ENCODE measurements at places on chromosomes 12 and 14.

GRCh38 chr12:53101931-53102781 is 1.1 kb upstream of the SOAT2 start:
- DNase-seq: no peak

DNA sequence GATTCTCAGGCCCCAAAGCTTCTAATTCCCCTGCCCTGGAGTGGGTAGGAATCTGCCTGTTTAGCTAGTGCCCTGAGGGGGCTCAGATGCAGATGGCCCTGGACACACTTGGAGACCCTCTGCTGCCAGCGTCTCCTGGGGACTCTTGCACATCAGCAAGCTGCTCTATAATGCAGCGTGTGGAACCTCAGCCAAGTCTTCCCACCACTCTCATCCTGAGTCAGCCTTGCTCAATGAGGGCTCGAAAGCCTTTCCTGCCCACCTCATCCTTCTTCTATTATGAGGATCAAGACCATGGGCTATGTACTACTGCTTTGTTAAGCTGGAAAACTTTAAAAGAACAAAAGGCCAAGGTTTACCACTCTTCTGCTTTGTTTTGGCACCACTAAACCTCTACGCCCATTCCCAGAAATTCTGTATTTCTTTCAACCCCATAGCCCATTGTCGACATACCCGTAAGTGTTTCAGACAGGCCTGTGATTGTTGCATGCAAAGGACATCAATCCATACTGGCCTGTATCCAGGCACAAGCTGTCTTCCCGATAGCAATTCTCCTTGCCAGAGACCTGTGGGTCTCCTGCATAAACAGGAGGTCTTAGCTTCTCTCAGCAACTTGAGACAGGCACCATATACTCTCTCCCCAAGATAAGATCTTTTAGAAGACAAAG is 246.9 kb downstream of the DPF3 start:
- DNase-seq: no peak

DNA sequence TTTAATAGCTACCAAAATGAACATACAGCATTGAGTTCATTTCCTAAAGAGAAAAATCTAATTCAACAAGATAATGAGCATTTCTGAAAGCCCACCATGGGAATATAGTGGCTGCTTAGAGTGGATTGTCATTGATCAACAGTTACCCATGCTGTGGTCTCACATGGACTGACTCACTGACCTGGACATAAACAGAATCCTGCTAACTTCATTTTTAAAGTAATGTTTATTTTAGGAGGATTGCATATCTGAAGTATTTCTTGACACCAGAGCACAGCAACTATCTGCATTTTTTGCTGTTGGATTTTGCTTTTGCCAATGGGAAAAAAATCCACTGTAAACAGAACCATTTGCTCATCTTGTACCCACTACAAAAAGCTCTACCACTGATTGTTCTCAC is 71.7 kb downstream of the KCNC2 start:
- DNase-seq: no peak

- no peak for DNase-seq
These were observed 236.1 kb upstream of the PLEKHG7 start for GRCh38 chr12:92466391-92467305.

- no peak for DNase-seq
These were observed 68.1 kb downstream of the ERC1 start for GRCh38 chr12:1059162-1059561.

DNA sequence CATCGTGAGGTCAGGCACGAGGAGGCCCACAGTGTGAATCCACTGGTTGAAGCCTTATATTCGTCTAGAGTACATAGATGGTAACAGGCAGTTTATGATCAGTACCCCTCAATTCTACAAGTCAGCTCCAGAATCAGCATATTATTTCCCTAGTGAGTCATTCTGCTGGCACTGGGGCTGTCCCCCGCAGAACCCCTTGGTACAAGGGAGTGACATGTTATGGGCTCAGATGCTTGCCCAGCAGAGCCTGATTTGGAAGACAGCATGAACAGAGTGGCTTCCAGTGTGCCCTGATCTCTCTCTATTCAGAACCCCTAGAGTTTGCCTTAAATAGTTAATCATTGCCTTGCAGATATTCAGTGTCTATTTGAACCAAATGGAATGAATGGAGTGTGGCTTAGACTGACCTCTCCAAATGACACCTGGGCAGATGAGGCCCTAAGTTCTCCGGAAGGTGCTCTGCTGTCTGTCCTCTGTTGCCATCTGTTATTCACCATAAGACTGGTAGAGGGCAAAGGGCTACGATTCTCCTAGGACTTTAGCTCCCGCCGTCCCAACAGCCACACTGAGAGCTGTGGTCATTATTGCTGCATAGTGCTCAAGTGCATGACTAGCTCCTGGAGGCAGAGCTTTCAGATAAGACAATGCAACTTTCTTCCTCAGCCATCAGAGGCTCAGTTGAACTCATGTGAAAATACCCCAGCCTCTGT is 41.1 kb downstream of the CACNA2D4 start:
- no peak for DNase-seq

DNA sequence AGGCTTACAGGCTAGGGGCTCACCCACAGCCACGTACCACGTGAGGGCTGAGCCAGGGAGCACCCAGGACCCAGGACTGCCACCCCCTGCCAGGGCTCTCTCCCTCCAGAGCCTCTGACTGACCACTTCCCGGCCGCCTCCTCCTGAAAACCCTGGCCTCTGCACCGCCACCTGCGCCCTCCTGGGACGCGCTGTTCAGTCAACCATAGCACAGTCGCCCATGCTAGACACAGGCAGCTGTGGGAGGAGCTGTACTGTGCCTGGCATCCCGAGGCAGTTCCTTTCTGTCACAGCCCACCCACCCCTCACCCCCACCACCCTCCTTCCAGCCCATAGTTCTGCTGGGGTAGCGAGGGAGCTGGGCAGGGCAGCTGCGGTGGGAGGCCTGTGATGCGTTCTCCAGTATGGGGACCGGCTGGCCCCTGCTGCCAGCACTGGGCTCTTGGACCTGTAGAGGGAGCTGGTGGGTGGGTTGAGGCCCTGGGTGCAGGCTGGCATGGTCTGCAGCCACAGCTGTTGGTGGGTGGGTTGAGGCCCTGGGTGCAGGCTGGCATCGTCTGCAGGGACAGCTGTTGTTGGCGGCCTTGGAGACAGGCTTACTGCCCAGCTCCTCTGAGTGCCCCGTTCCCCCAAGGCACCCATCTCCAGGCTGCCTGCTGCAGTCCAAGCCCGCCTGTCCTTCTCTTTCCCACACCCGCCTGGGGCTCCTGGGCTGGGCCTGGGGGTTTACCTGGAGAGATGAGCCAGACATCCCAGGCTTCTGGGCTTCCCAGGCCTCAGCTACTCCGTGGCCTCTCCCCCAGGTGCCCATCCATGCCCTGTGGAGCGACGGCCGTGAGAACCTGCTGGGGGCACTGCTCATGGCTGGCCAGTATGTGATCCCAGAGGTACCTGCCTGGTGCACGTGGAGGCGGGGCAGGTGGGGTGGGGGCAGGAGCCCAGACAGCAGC is 11.5 kb downstream of the ASPG start:
- no peak for DNase-seq

- no peak for DNase-seq
These were observed 18.7 kb downstream of the NOS1 start for GRCh38 chr12:117342682-117343081.

DNA sequence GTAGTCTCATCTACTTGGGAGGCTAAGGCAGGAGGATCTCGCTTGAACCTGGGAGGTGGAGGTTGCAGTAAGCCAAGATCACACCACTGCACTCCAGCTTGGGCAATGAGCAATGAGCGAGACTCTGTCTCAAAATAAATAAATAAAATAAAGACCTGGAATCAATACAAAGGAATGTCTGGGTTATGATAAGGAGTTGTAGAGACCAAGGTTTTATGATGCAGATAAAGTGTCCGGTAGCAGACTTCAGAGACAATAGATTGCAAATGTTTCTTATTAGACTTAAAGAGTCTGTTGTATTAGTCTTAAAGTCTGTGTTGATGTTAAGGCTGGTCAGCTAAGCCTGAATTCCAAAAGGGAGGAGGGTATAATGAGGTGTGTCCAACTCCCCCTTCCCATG is 35.2 kb upstream of the RNASE1 start:
- DNase-seq: no peak

DNA sequence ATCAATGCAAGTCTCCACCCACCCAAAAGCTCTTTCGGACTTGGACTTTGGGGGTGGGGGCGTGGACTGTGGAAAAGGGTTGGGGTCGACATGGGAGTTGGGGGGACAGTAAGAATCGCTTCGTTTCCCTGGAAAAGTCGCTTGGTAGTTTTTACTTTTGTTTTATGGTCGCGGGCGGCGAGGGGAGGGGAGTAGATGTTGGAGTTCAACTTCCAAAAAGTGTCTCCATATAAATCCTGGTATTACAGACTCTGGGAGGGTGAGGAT is 568 bp upstream of the BCL11B start:
- no peak for DNase-seq

DNA sequence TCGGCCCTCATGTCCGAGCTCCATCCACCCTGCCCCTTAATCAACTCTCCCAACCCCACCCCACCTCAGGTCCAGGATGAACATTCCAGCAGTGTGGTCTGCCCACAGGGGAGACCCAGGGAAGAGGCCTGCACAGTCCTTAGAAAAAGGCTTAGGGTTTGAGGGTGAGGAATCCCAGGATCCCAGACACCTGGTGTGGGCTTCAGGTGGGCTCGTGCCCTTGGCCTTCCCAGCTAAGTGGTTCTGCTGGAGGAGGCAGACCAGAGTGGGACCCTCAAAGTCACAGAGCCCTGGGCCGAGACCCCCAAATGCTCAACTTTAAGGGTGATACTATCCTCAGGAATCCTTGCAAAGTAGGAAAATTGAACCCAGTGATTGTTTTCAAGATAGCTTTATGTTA is 25.4 kb upstream of the PPP2R5C start:
- no peak for DNase-seq

DNA sequence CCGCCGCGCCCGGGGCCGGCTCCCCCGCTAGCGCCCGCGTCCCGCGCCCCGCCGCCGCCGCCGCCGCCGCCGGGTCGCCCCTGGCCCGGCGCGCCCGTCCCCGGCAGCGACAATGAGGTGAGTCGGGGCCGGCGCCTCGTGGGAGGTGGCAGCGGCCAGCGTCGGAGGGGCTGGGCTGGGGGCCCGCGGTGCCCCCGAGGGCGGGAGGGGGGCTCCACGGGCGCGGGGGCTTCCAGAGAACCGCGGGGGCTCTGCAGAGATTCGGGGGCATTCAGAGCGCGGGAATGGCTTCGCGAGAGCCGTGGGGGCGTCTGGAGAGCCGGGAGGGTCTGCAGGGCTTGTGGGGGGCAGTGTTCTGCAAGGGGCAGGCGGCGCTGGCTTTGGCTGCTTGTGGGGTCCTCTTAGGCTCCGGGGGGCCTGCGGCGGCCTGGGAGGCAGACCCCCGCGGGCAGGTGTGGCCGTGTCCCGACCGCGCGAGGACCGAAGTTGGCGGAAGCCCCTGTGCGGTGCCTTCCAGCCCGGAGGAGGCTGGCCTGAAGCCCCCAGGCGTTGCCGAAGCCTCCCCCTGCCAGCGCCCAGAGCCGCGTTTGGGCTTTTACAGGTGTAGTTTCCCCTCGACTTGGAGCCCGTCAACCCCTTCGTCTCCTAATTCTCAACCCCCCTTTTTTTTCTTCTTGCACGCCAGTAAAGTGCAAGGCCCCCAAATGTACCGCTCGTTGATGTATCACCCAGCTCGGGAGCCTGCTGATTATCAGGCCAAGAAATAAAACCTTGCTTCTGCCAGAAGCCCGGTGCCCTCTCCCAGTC is 93.1 kb upstream of the EVL start:
- no peak for DNase-seq

GRCh38 chr14:104746934-104747481 is 5.9 kb upstream of the SIVA1 start:
- DNase-seq: no peak

DNA sequence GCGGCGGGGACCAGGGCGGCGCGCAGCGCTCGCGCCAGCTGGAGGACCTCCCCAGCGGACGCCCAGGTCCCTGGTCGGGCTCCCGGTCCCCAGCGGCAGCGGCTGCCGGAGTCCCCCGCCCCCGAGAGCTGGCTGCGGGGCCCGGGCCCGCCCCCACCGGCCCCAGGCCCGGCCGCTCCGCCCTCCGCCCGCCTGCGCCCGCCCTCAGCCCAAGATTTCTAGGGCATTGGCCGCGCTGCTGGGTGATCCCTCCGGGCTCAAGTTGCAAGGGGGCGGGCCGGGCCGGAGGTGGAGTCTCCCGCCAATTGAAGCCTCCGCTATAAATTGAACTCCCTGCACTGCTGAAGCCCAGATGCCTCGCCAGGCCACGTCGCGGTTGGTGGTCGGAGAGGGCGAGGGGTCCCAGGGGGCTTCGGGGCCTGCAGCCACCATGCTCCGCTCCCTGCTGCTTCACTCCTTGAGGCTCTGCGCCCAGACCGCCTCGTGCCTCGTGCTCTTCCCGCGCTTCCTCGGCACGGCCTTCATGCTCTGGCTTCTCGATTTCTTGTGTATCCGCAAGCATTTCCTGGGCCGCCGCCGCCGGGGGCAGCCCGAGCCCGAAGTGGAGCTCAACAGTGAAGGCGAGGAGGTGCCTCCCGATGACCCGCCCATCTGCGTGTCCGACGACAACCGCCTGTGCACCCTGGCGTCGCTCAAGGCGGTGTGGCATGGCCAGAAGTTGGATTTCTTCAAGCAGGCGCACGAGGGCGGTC is at the start of gene DIO3:
DIO3 (plus strand) TSS at position 351 of the 752 bp plus-strand sequence.
- no peak for DNase-seq

DNA sequence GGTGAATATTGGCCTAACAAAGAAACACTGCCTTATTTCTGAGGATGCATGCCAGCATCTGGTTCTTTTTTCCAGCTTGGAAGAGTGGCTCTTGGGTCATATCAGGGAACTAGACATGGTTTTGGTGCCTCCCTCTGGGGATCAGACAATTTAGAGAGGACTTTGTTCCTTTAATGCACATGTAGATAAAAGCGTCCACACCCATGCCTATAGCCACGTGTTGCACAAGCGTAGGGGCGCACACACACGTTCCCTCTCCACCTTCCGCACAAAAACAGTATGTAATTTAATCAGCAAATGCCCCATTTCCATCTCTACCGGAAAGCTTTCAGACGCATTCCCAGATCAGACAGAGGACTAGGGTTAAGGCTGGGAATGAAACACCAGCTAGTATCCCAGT is 61.7 kb upstream of the RIC8B start:
- no peak for DNase-seq

DNA sequence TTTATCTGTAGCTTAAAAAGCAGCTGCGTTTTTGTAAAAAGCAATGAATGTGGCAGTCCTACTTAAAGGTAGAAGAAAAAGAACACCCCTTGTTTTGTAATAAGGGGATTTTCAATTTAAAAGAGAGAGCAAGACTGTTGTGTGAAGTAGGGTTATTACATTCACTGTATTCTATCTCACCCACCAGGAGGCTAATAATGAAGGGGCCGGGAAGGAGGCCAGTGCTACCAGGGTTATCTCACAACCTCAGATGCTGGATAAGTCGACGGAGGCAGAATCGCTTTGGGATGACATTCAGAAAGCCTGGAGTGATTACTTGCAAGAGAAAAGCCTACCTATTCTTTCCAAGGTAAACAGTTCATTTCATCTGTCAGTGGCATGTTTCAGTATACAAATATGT is 97.7 kb downstream of the RMST start:
- DNase-seq: no peak

GRCh38 chr12:89448951-89449371 is 75.6 kb downstream of the GALNT4 start:
- DNase-seq: no peak

- no peak for DNase-seq
These were observed 63.4 kb upstream of the PLEKHG3 start for GRCh38 chr14:64640839-64641238.

GRCh38 chr12:56947633-56948456 is 9.6 kb downstream of the RDH16 start:
- DNase-seq: no peak

GRCh38 chr12:89309815-89310214 is 42.5 kb downstream of the DUSP6 start:
- DNase-seq: no peak
